ENCODE measurements at places on chromosomes 12 and 14. TPM values are rescaled to one million over a fixed set of nuclear protein-coding genes. Genes with fewer than 3 reads are reported as not detected.

Gene KLRF1
- total RNA-seq: not detected

Gene MGAT4C
- under 0.01 TPM for total RNA-seq

Gene DLGAP5
- total RNA-seq: 91.9 TPM

Gene CSRP2
- 76.4 TPM for total RNA-seq

Gene FOXA1
- total RNA-seq: not detected

- DNase-seq: no peak
These were observed 7.9 kb downstream of the DYNC1H1 start for GRCh38 chr14:101972126-101972866.

- no peak for DNase-seq
These were observed 535.8 kb downstream of the PRKD1 start for GRCh38 chr14:29391801-29392200.

- DNase-seq: no peak
These were observed 292.1 kb downstream of the GLT1D1 start for GRCh38 chr12:129145381-129145780.

DNA sequence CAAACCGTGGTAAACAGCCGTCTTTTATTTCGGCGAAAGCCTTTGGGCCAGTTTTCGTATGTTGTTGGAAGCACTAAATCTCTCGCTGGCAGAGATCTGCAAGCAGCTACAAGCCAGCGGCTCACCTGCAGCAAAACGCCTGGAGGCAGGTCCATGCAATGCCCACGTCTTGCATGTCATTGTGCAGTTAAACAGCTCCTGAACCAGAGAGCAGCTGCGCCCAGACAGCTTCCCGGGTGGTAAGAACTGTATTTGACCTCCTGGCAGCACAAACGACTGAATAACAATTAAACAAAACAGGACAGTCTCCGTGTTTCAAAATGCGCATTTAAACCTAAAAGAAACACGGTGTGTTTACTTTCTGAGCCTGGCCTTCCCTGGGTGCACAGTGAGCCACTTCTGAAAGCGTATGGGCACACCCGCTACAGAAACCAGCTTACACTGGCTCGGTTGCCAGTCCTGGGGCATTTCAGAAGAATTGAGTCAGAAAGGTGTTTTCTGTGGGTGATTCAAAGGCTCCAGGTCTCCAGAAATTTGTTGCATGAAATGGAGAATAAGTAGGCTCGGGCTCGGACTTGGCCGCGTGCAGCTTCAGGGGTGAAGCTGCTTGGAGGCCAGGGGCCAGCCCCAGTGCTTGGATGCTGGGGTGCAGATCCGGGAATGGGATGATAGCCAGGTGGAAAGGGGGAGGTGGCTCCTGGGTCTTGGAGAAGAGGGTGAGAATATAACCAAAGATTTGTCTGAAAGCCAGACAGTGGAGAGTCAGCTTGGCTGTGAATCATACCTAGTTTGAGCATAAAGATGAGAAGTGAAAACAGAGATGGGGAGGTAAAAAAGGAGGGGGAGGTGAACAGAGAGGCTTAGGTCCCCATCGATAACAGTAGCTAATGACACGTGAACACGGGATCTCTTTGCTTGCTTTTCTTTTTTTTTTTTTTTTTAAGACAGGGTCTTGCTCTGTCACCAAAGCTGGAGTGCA lies 24.9 kb upstream of the FZD10 start:
- no peak for DNase-seq

DNA sequence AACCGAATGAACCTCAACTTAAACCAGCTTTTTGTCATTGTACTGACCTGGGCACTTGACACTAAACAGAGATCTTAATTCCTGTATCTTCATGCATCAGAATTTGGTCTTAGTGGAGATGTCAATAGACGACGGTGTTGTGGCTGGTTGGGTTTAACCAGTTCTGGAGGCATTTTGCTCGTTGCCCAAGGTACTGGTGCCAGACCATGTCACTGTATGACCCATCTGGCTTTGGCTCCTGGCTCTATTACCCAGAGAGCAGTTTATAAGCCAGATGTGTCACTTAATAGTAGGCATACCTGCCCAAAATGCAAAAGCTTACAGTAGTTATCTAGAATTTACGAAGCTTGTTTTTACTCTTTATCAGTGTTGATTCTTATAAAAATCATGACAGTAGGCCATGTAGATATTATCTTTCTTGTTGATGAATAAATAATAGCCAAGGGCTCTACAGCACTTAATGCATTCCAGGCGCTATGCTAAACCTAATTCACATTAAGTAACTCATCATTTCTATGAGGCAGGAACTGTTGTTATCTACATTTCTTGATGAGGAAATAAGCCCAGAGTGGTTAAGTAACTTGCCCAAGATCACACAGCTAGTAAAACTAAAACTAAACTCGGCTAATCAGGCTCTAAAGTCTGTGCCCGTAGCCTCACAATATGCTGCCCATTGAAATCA lies 179.7 kb upstream of the HIF1A start:
- DNase-seq: no peak

DNA sequence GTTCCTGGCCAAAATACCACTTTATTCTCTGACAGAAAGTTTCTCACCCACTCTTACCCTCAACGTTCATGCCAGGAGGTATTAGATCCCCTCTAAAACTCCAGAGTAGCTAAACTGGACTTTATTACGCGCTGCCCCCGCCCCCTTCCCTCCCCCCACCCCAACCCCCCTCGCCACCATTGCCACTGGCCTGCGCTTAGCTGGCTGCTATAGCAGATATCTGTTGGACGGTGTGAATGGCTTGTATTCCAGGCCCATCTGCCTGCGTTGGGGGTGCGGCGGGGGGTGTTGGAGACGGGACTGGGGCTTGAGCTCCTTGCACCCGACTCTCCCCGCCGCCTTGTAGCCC lies 564 bp upstream of the THTPA start:
- no peak for DNase-seq

GRCh38 chr14:50763382-50764007 lies 67.5 kb downstream of the NIN start:
- no peak for DNase-seq

- no peak for DNase-seq
These were observed 4.6 kb upstream of the SEC23A start for GRCh38 chr14:39107591-39107996.

DNA sequence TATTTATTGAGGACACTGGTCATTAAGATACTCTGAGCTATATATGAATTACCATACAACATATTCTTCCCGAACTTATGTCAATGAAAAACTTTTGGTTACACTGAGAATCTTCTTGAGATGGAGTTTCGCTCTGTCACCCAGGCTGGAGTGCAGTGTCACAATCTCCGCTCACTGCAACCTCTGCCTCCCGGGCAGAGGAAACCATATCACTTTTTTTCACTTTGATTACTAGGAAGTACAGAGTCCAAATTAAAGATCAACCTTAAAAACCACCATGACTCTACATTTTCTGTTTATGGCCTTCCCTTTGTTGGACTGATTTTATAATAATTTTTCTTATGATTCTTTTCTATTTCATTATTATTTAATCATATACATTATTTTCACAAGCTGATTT lies 336.5 kb downstream of the FSCB start:
- DNase-seq: no peak

DNA sequence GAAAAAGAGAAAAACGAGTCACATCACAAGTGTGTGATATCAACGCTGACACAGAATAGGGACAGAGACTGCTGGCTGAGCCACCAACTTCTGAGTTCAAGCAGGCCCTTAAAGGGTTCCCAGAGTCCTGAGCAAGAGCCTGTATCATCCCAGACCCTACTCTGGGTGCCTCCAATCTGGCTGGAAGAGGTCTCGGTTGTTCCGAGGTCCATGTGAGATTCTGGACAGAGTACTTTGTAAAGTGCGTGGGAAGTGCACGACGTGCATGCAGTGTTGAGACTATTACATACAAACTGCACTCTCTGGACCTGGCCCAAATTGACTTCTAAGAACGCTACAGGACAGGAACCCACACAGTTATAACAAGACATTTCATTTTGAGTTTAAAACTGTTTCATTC lies 40.6 kb downstream of the MOK start:
- no peak for DNase-seq

DNA sequence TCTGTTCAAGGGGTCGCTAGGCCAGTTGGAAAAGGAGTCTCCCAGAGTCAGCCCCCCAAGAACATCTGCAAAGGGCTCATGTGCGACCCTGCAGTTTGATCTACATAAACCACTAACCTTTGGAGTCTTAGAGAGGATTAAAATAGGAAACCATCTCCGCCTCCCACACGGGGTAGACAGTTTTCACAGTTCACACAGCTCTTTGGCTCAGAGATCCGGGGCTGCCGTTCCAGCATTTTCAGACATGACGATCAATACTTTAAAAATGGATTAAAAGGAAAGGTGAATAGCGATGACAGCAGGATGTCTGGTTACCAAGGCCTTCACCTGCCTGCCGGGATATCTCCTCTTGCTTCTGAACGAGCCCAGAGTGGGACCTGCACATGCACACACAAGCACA lies 59.8 kb upstream of the BCL11B start:
- no peak for DNase-seq

DNA sequence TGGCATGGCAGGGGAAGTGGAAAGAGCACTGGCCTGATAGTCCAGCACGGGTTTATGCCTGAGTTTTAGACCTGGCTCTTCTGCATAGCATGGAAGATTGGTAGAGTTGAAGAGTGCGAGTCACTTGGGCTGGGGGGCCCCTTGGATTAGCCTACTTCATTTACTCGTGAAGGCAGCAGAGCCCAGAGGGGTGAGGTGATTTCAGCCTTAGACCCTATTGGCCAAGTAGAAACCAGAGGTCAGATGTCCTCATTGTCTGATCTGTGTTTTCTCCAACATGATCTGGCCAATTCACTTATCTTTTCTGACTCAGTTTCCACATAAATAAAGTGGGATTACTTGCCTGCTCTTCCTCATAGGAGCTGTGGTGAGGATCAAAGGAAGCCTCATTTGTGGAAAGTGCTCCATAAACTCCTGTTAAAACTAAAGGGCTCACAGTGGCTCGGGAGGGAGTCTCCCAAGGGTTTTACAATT lies 1.9 kb downstream of the PLEKHG3 start:
- DNase-seq: no peak

GRCh38 chr12:15664491-15664890 lies 124.7 kb downstream of the EPS8 start:
- DNase-seq: no peak

Data from neural crest cell (in vitro differentiated cells).